Activated T-helper 1 cell treated with anti-CD3 and anti-CD28 coated beads, Interleukin-2, amount 50 U/mL, for 16 hours (primary cell): ENCODE measurements at places on chromosomes 13 and 19.

GRCh38 chr13:45807520-45808099 is 43.9 kb downstream of the SIAH3 start:
- no peak for DNase-seq

GRCh38 chr19:12766051-12766521 is 9.3 kb downstream of the HOOK2 start:
- DNase-seq, result no peak

- no peak for DNase-seq
Measured at GRCh38 chr19:44723299-44723951, 24.5 kb downstream of the CEACAM16 start.

- DNase-seq, result no peak
Measured at GRCh38 chr13:113470073-113470472, 16.8 kb upstream of the ADPRHL1 start.

GRCh38 chr13:47049276-47049989 is 152.6 kb upstream of the HTR2A start:
- no peak for DNase-seq
